HepG2 (cell line): ENCODE measurements at places on chromosomes 3 and 15.

- no peak for DNase-seq
Observed at GRCh38 chr15:27241943-27242342, 271.0 kb downstream of the GABRG3 start.

- DNase-seq: peak; percentile 82
Observed at GRCh38 chr15:74422652-74423430, 10.9 kb downstream of the SEMA7A start.

- DNase-seq: peak; percentile 37
Observed at GRCh38 chr15:28125673-28126651, 26.8 kb upstream of the OCA2 start.

DNA sequence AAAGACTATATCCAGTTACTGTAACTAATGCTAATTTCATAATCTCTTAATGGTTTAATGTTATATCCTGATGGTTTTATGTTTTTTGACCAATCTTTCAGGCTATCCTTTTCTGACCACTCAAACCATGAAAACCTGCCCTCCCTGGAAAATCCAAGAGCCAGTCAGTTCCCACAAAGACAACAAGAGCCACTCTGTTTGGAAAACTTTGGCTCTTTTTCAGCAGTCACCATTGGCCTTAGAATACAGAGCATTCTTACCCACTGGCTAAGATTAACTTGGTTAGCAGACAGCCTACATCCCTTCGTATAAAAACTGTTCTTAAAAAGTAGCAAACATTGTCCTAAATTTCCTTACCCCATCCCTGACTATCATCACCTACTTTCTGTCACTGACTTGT lies 32.9 kb downstream of the ALCAM start:
- no peak for DNase-seq

DNA sequence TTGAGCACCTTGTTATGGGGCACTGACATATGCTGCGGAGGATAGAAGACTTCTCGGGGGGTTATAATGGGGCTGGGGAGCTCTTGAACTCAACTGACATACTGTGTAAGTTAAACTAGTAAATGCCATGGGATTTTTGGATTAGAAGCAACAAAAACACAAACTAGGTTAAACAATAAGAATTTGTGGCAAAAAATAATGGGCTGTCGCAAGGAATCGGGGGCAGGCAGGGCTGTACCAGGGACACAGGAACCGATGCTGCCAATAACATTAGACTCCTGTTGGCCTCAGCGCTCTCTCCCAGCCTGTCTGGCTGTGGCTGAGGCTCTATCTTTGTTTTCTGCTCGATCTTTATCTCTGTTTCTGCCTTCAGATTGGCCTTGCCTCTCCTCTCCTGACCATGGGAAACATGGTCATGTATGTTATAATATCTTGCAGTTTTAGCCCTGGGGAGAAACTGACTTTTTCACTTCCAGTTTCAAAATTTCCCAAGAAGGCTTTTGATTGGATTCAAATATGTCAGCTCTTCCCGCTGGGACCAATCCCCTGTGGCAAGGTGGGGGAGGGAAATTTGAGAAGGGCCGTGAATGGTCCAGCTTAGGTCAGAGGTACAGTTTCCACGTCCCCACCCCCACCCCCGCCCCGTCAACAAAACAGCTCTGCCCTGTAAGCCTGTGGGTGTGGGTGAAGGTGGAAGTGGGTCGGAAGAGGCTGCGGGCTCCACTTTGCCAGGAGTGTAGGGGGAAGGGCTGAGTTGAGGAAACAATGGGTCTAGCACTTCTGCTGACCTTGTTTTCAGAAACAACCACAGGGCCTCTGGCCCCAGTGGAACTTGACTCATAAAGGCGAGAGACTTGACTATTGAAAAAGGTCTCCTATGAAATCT lies 161.1 kb upstream of the TBL1XR1 start:
- DNase-seq: peak; percentile 97

DNA sequence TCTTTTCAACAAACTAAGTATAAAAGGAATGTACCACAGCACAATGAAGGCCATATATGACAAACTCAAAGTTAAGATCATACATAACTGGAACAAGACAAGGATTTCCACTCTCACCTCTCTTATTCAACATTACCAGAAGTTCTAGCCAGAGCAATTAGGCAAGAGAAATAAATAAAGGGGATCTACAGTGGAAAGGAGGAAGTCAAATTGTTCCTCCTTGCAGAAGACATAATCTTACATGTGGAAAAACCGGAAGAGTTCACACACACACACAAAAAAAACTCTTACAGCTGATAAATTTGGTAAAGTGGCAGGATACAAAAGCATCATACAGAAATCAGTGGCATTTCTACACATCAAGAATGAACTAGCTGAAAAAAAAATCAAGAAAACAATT lies 277.9 kb downstream of the MCTP2 start:
- no peak for DNase-seq

DNA sequence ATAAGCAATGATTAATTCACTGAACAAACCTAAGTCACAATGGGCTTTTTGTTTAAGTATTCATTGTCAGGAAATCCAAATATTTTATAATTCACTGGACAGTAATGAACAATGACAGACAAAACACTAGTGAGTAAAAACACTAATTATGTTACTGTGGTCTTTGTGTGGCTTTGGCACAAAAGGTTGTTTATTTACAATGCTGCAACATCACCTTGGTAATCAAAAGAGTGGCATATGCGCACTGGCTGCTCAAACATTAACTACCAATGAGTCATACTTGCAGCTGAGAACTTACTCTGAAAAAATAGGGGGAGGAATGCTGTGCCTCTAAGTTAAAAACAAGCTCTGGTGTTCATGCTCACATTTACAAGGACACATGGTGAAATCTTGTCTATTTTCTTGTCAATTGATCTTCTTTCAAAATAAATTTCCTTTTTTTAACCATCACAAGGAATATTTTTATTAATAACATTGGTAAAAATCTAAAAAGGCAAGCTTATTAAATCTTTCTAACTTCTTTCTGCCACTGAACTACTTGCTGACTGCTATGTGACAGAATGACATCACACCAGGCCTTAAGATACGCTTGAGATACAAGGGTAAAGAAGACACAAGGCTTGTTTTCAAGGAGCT lies 85.2 kb upstream of the PPIB start:
- peak; percentile 93 for DNase-seq

- DNase-seq: no peak
Observed at GRCh38 chr3:126008219-126008618, 39.2 kb downstream of the ROPN1B start.

DNA sequence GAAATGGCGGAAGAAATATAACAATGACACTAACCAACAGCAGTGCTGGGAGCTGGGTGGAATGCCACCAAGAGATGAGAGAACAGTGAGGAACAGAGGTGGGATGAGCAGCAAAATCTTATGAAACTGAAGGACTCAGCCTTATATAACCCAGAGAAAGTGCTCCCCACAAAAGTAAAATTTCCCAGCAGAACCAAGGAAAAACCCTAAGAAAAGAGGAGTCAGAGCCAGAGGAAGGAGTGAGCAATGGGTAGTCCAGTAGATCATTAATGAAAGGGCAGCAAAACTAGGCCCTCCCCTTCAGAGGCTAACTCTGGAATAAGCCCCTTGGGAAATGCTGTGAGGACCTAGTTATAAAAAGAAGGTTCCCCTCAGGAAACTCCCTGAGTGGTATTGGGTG lies 24.7 kb upstream of the UBE2E1 start:
- DNase-seq: no peak

DNA sequence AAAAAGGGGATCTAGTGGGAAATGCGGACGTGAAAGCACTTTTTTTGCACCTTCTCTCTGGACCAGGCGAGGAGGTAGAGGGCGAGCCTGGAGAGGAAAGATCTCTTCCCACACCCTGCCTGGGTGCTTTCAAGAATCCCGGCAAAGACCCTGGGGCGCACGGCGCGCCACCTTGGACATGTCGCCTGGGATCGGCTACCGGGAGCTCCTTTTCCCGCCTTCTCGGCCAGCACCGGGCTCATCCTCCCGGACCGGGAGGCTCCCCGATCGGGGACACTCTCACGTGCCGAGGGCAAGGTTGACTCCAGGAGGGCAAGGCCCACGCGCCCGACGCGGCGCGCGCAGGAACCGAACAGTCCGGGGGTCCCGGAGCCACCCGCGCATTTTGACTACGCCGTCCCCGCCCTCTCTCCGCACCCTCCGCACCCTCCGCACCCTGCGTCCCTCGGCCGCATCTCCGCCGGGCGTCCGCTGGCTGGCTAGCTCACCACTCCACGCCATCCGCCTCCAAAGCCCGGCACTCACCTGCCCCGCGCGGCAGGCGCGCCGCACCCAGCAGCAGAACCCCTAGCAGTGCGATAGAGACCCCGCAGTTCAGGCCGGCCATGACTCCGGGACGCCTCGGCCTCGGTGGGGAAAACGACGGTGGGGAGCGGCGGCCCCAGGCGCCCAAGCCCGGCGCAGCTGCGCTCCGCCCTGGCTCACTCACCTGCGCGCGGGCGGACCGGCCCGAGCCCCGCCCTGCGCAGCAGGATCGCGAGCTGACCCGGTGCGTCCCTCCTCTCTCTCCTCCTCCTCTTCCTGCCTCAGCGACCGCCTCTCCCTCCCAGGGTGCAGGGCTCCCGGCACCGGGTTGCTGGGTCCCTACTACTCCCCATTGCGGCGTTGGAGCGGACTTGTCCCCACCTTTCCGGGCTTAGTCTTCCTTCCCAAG lies at the start of gene CDCP1:
TSS of gene CDCP1 (minus strand) at position 698 of the 934 bp plus-strand sequence. CDS start at position 607, 91 bp downstream.
- DNase-seq: no peak

DNA sequence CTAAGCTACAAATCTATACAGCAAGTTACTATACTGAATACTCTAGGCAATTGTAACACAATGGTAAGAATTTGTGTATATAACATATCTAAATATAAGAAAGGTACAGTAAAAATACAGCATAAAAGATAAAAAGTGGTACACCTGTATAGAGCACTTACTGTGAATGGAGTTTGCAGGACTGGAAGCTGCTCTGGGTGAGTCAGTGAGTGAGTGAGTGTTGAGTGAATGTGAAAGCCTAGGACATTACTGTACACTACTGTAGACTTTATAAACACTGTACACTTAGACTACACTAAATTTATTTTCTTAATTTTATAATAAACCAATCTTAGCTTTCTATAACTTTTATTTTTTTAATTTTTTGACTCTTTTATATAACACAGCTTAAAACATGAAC lies 123.1 kb downstream of the ZMAT3 start:
- DNase-seq: no peak

DNA sequence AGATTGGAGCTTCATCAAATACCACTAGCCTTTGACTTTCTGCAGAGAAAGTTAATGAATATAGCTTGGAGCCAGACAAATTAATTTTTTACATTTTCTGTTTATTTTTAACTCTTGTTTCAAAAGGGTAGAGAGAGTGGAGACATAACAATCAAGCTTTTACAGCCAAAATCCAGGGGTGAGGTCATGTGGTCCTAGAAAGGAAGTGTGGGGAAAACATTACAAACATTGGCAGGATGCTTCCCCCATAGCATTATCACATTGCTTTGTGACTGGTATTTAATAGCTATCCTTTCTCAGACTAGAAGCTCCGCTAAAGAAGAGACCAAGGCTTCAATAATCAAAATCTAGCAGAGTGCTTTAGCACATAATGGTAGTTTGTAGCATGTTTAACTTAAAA lies 46.4 kb upstream of the PHLDB2 start:
- DNase-seq: no peak

GRCh38 chr3:170078620-170079281 lies 41.0 kb downstream of the GPR160 start:
- peak; percentile 83 for DNase-seq

GRCh38 chr3:29344154-29344553 lies 63.3 kb downstream of the RBMS3 start:
- DNase-seq: no peak

- DNase-seq: no peak
Observed at GRCh38 chr15:74025436-74025835, 30.9 kb downstream of the PML start.
